ENCODE measurements at places on chromosomes 1 and 21. TPM values are rescaled to one million over a fixed set of nuclear protein-coding genes. Genes with fewer than 3 reads are reported as not detected.

Gene KCNN3
- total RNA-seq = under 0.01 TPM

Gene ANGPTL3
- not detected for total RNA-seq

Gene HSPA6
- 4.6 TPM for total RNA-seq

Gene NUF2
- total RNA-seq = 68.5 TPM

All from uterine smooth muscle cell (primary cell).